ENCODE measurements at places on chromosomes 7 and 10.
A peak's percentile ranks its signal among the peaks of the same experiment; 100 is the strongest.

GRCh38 chr7:23486002-23486773 lies 15.9 kb upstream of the IGF2BP3 start:
- DNase-seq, result no peak

DNA sequence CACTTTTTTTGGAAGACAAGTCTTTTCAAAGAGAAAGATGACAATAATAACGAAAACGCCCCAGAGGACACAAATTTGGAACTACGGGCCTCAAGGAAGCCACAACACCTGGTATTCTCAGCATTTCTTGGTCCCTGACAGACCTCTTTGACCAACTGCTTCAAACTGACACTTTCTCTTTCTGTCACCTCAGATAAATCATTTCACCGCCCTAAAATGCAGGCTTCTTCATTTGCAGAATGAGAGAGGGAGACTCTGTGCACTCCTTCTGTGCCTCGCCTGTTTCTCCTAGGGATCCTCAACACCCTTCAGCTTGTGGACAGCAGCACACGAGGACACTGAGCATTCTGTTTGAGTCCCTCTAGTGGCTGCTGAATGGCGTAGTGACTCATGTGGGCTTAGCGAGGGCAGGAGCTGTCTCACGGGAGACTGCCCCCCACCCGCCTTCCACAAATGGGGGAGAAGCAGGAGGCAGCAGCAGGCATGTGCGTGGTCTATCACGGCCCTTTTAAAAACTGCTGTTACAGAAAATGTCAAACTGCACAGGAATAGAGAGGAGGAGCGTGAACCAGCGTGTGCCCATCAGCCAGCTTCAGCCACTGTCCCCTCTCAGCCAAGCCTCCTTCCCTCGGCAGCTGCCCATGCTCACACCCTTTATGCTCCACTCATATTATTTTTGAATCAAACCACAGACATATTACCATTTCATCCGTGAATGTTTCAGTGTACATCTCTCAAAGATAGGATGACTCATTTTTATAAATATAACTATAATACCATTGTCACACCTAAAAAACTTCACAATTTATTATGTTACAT lies 41.4 kb downstream of the GSDME start:
- DNase-seq, result no peak

DNA sequence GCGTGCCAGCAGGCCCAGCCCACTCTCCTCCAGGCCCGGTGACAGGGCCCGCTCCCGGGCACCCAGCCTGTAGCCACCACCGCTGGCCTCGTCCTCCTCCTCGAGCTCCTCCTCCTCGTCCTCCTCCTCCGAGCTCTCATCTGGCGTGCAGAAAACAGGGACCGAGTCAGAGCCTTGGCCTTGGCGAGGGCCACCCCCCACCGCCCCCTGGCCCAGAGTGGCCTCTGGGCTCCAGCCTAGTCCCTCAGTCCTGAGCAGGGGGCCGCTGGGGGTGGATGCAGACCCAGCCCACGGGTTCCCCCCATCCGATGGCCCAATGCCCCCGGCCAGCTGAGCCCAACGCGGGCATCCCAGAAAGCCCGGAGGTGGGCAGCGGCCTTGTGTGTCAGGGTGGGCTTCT lies 62.9 kb downstream of the SLC29A4 start:
- DNase-seq, result no peak

DNA sequence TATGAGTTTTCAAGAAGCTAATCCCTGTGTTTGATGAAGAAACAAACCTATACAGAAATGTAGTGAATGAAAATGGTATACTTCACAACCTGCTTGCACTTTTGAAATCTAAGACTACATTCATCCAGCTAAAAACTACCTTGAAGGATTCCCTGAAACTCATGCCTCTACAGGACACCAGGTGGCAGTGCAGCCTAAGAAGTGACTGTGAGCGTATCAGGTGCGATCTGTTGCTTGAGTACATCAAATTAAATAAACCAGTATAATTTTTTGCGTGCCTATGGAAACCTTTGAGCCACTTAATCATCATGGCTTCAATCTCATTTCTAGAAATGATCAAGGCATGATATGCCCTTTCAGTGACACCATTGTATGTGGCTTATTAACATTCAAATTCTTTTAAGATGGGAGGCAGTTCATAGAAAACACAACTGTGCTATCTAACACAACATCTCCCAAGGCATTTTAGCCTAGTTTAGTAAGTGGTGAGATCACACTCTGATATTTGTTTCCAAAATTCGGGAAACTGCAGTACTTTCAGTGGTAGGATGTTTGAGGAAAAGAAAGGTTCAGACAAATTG lies 57.4 kb downstream of the PPP1R17 start:
- peak; percentile 79 for DNase-seq

GRCh38 chr7:38309555-38309954 lies 36.1 kb upstream of the TARP start:
- DNase-seq, result no peak

DNA sequence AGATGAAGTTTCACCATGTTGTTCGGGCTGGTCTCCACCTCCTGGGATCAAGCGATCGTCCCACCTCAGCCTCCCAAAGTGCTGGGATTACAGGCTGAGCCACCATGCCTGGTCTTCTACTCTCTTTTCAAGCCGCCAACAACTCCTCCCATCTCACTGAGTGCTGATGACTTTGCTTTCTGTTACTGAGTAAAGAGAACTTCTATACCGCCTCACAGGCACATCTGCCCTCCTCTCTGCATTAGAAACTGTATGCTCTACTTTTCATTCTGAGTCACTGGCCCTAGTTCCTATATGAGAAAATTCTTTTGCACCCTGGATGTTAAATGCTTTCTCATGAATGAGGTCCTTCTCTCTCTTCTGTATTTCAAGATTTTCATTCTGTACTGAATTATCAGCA lies 2.2 kb upstream of the ZNF239 start:
- DNase-seq, result no peak

DNA sequence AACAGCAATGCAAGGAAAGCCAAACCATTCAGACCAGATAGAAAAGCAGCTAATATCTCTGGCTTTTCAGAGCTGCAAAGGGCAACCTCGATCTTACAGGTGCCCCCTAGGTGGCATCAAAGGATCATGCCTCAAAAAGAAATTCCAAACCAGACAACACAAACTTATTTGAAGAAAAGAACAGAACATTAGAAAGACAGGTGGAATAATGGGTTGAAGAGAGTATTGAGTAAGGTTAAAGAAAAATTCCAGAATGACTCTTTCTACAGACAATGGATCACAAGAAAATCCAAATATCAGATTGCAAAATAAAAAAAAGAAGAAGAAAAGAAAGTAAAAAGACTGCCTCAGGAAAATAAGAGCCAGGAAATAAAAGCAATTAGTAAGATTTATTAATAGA lies 213.7 kb downstream of the ELMO1 start:
- DNase-seq, result peak; percentile 40

DNA sequence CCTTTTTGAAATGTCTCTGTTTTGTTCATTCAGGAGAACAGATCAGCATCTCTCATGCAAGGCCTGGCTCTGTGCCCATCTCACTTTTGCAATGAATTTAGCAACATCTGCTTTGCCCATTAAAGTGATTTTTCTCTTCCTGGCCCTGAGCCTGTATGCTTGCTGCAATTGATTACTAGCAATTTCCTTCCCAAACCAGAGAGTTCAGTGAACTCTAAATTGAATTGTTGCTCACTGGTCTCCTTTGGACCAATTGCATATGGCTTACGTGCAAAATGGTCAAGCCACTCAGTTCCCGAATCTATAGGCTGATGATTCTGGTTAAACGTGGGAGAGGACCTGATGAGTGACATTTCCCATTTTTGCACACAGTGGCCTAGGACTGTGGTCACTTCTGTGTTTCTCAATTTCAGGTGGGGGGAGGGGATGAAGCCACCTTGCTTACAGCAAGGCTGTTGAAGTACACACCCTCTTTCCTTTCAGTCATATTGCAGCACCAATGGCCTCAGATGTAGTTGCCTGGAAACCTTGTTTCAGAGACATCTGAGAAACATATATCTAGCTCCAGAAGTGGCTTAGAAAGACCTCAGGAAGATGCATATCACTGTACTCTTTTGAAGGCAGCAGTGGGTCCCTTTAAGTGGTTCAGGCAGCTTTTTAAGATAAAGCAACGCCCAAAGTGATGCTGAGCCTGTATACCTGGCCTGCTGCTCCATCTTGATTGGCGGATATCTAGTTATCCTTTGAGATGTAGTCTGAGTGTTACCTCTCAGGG lies 201.4 kb downstream of the PTEN start:
- peak; percentile 96 for DNase-seq

GRCh38 chr10:5390607-5391205 lies 13.9 kb downstream of the TUBAL3 start:
- no peak for DNase-seq

DNA sequence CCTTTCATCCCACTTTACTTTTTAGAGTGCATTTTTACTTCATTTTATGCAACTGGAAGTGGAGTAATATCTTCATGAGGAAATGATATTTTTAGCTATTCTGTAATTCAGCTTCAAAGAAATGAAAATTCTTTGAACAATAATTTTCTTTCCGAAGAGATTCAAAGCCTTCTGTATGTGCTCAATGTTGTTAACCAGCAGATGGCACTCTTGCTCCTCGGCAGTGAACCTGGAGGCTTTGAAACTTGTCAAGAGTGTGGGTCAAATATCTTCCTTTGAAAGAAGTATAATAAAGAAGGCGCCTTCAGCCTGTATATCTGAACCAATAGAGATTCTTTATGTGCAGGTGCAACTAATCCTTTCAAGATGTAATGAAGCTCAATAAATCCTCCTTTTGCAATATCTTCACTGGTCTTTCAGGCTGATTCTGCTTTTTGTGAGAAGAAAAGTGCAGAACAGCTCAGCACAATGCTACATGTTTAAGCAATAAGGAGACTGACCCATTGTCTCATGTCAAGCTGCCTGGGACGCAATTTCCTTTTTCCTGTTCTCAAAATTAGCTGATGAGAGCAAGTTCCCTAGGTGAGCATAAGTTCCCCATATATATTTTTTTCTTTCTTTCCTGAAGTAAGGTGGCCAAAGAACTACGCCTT lies 258.4 kb downstream of the SEMA3A start:
- peak; percentile 57 for DNase-seq

DNA sequence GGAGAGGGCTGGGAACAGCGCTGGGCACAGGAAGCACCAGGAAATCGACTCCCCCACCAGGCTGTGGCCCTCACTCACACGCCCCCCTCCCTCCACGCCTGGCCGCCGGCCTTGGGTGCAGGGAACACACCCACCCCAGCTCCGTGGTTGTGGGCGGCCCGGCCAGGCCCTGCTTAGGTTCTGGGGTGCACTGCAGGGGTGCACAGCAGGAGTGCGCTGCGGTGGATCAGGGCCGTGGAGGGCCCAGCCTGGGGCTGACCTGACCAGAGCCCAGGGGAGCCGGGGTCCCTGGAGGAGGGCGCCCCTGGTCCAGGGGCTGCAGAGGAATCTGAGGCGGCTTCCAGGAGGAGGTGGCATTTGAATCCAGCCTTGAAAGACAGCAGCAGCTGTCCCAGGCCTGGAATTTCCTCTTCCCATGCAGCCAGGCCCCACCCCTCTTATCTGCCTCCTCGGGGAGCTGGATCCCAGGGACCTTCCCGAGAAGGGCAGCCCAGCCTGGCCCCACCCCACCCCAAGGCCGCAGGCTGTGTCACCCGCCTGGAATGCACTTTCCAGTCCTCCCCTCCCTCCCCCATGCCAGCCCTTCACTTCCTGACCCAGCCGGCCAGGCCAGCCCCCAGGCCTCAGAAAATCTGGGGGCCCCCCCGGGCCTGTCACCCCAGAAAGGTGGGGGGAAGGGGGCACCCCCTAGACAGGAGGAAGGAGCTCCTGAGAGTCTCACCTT lies 18.4 kb upstream of the PDGFA start:
- DNase-seq, result no peak

DNA sequence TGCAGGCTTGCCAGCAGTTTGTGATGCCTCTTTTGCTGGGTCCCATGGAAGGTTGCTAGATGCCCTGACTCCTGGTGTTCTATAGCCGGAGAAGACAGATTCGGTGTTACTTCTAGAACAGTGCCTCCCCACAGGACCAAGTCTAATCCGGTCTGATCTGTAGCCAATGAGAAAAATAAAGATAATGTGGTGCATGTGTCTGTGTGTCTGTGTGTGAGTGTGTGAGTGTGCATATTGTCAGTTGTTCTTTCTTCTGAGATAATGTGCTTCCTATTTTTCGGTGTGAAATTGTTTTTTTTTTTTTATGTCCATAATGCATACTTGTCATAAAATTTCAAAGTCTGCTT lies 29.7 kb upstream of the ZNRF2 start:
- peak; percentile 27 for DNase-seq

DNA sequence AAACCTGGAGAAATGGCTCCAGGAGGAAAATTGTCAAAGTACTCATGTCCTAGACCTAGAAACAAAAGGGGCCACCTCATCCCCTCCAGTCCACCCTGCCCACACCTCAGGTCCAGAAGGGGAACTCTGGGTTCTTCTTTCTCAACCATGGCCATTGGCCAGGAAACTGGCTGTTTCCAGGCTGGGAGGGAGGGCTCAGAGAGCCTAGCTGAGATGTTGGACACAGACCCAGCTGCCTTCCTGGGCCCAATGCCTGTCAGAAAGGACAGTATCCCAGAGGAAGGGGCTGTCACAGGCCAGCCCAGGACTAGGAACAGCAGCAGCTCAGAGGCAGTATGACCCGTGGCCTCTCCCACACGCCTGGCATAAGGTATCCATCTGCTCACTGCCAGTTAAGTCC lies 9.6 kb downstream of the GRID1 start:
- peak; percentile 73 for DNase-seq

DNA sequence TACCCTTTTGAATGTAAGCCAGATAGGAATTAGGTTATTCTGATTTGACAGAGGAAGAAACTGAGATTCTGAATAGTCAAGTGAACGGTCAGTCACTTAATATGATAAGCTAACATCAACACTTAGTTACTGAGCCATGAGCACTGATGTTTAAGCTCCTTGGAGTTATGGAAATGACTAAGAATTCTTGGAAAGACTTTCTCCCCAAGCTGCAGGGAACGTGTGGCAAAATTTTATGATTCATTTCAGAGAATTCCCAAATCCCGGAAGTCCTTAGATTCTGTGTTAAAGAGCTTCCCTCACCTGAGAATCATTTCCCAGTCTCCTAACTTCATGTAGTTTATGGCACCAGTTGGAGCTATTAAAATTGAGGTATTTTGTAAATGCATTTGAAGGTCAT lies 330.9 kb downstream of the XPNPEP1 start:
- no peak for DNase-seq
